ENCODE measurements at places on chromosomes 16 and 17.
A peak's percentile ranks its signal among the peaks of the same experiment; 100 is the strongest.

GRCh38 chr17:50583641-50584040 is 23.1 kb downstream of the CACNA1G start:
- no peak for DNase-seq
- peaks cover 14% of the 10 kb centered on the region for H3K27me3 ChIP-seq
- H3K4me3 ChIP-seq: no peak overlapping the region
- H3K27ac ChIP-seq: no peak overlapping the region

- peak; percentile 36 for DNase-seq
- peaks cover 2% of the 10 kb centered on the region for H3K27me3 ChIP-seq
- H3K4me1 ChIP-seq: peaks cover 29% of the 10 kb centered on the region
- H3K36me3 ChIP-seq: peaks cover 30% of the 10 kb centered on the region
Observed at GRCh38 chr16:30585022-30585399, 486 bp downstream of the ZNF785 start.

- H3K27ac ChIP-seq: peak overlapping the region; percentile 18
- no peaks in the 10 kb centered on the region for H3K36me3 ChIP-seq
- peaks cover 83% of the 10 kb centered on the region for H3K27me3 ChIP-seq
- H3K4me1 ChIP-seq: peaks cover 35% of the 10 kb centered on the region
- peak overlapping the region; percentile 58 for H3K4me3 ChIP-seq
Observed at GRCh38 chr17:48597528-48597777, 3.9 kb upstream of the HOXB5 start.

GRCh38 chr17:51873302-51873701 is 285.2 kb downstream of the CA10 start:
- DNase-seq: no peak
- no peak overlapping the region for H3K4me3 ChIP-seq
- no peaks in the 10 kb centered on the region for H3K4me1 ChIP-seq
- no peak overlapping the region for H3K27ac ChIP-seq
- no peaks in the 10 kb centered on the region for H3K36me3 ChIP-seq

All from activated naive CD8-positive, alpha-beta T cell treated with anti-CD3 and anti-CD28 coated beads, Interleukin-2, amount 50 U/mL, for 24 hours (primary cell).